ENCODE measurements at places on chromosomes 16 and 17.

GRCh38 chr17:45320931-45321461 is 4.2 kb upstream of the MAP3K14 start:
- DNase-seq: peak; percentile 76

- no peak for DNase-seq
These were observed 121.6 kb downstream of the PMP22 start for GRCh38 chr17:15143524-15143923.

DNA sequence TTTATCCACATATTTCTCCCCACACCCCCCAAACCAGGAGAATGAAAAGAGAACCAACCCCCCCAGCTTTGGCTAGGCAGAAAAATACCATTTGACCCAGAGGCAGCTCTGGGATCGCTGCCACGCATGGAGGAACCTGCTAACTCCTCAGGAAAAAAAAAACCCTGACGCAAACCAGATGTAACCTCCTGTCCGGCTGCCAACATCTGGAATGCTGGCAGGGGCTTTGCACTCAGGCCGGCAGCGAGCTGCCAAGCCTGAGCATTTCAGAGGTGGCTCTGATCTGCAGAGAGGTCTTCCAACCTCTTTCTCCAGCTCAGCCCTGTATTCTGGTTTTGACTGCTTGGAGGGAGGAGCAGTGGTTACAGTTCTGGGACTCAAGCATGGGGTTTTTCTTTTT is 8.2 kb downstream of the IGFBP4 start:
- DNase-seq: peak; percentile 96

DNA sequence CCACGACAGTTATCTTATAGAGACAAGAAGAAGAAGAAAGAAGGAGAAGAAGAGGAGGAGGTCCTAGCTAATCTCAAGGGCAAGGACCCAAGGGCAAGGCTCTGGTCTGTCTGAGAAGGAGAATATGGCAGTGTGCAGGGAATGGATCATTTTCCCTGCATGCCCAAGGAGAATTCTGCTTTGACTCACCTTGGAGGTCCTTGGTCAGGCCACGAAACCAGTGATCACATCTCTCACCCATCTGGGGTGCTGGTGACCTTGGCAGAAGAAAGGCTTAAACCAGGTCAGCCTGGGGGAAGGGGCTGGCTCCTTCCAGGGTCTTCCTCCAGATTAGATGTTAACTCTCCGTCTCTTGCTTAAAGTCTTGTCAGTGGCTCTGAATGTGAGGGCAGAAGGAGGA is 1.6 kb upstream of the FMNL1 start:
- DNase-seq: no peak
